ENCODE measurements at places on chromosomes 5 and 9. TPM values are rescaled to one million over a fixed set of nuclear protein-coding genes. Genes with fewer than 3 reads are reported as not detected.

- H3K27me3 ChIP-seq = no peaks in the 10 kb centered on the region
- H3K36me3 ChIP-seq = no peaks in the 10 kb centered on the region
- no peak for DNase-seq
These were observed 97.6 kb downstream of the NUDT12 start for GRCh38 chr5:103464835-103465484.

GRCh38 chr5:146825033-146825432 lies 53.5 kb downstream of the PPP2R2B start:
- no peaks in the 10 kb centered on the region for H3K36me3 ChIP-seq
- no peak for DNase-seq
- H3K4me1 ChIP-seq = no peaks in the 10 kb centered on the region
- no peak overlapping the region for H3K4me3 ChIP-seq
- no peak overlapping the region for H3K27ac ChIP-seq

- H3K36me3 ChIP-seq = no peaks in the 10 kb centered on the region
- no peak for DNase-seq
- no peak overlapping the region for H3K27ac ChIP-seq
- no peak overlapping the region for H3K4me3 ChIP-seq
- H3K27me3 ChIP-seq = no peaks in the 10 kb centered on the region
These were observed 21.4 kb downstream of the GARNL3 start for GRCh38 chr9:127285965-127286364.

PPP1R26 gene
- total RNA-seq = 0.66 TPM

GAPT gene
- total RNA-seq = 2.0 TPM

TMEM171 gene
- not detected for total RNA-seq
